ENCODE measurements at places on chromosomes 12 and 14. TPM values are rescaled to one million over a fixed set of nuclear protein-coding genes. Genes with fewer than 3 reads are reported as not detected.
A peak's percentile ranks its signal among the peaks of the same experiment; 100 is the strongest.

DNA sequence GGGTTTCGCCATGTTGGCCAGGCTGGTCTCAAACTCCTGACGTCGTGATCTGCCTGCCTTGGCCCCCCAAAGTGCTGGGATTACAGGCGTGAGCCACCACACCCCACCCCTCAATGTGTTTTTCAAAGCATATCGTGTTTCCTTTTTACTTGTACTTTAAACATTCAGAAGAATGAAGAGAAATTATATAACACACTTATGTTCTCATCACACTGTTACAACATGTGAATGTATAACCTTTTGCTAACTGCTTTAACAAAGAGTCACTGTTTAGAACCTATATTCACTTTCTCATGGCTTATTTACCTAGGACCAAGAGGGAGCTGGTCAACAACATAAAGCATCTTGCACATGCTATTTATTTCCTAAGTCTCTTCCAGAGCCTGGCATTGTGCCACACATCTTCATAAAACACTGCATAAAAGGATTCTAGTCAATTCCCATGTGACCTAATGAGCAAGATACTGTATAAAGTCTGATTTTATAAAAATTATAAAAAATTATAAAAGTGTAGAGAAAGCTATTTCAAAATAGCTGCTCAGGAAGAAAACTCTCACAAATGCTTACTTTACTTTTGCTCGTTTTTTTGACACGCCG is 16.0 kb upstream of the ACTR6 start:
- H3K4me3 ChIP-seq: no peak overlapping the region
- peaks cover 7% of the 10 kb centered on the region for H3K36me3 ChIP-seq
- no peaks in the 10 kb centered on the region for H3K27me3 ChIP-seq
- peak overlapping the region; percentile 45 for H3K27ac ChIP-seq
- DNase-seq: no peak
- H3K4me1 ChIP-seq: peaks cover 3% of the 10 kb centered on the region

- H3K27me3 ChIP-seq: no peaks in the 10 kb centered on the region
- H3K4me3 ChIP-seq: no peak overlapping the region
- no peak for DNase-seq
- H3K4me1 ChIP-seq: no peaks in the 10 kb centered on the region
Measured at GRCh38 chr12:76711241-76711640, 52.7 kb upstream of the ZDHHC17 start.

GRCh38 chr12:67420506-67420905 is 151.3 kb downstream of the CAND1 start:
- H3K36me3 ChIP-seq: no peaks in the 10 kb centered on the region
- no peaks in the 10 kb centered on the region for H3K27me3 ChIP-seq
- DNase-seq: no peak
- no peak overlapping the region for H3K27ac ChIP-seq
- H3K4me1 ChIP-seq: no peaks in the 10 kb centered on the region

ANHX gene
- not detected for total RNA-seq

DNA sequence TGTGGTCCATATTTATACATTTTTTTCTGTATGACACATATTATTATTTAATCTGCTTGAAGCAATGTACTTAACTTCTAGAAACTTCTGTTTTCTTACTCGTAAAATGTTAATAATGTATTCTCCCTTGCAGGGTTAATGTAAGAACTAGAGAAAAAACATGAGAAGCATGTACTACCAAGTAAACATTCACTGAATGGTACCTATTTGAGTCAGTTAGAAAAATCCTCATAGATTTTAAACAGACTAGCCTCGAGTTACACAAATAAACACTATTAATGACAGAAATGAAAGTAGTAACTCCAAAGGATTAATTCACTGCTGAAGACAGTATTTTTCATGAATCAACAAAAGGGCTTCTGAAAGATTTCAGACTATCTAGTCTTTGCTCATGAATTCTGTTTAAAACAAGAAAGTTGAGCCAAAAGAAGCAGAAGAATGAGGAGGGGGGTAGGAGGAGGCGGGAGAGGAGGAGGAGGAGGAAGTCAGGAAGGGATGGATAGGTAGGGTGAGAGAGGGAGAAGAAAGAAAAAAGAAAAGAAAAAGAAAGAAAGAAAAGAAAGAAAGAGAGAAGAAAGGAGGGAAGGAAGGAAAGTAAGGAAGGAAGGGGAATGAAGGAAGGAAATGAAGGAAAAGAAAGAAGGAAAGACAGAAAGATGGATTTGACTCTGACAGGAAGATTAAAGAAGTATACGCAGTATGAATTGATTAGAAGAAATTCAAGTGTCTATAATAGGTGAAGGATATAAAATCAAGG is 68.2 kb upstream of the CCDC91 start:
- no peak overlapping the region for H3K4me3 ChIP-seq
- no peak for DNase-seq
- H3K27ac ChIP-seq: no peak overlapping the region
- no peaks in the 10 kb centered on the region for H3K4me1 ChIP-seq
- H3K36me3 ChIP-seq: no peaks in the 10 kb centered on the region

DNA sequence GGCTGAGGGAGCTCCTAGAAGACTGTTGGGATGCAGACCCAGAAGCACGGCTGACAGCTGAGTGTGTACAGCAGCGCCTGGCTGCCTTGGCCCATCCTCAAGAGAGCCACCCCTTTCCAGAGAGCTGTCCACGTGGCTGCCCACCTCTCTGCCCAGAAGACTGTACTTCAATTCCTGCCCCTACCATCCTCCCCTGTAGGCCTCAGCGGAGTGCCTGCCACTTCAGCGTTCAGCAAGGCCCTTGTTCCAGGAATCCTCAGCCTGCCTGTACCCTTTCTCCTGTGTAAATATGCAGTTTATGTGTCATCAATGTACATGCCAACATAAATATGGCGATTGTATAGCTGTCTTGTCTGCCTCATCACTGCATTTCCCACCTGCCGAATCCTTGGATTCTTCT is 7.5 kb downstream of the AMHR2 start:
- H3K4me3 ChIP-seq: no peak overlapping the region
- DNase-seq: no peak
- no peak overlapping the region for H3K27ac ChIP-seq

DNA sequence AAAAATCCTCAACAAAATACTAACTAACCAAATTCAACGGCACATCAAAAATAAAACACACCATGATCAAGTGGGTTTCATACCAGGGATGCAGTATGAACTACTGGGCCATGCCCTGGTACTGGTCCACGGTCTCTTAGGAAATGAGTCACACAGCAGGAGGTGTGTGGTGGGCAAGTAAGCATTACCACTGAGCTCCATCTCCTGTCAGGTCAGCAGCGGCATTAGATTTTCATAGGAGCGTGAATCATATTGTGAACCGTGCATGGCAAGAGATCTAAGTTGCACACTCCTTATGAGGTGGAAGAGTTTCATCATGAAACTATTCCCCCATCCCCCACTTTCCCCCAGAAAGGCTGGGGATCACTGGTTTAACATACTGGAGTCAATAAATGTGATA is 6.7 kb upstream of the LGR5 start:
- H3K36me3 ChIP-seq: no peaks in the 10 kb centered on the region
- no peak for DNase-seq
- no peak overlapping the region for H3K4me3 ChIP-seq
- H3K27me3 ChIP-seq: no peaks in the 10 kb centered on the region

Measured in stomach (tissue), 19 donors.